ENCODE measurements at places on chromosomes 4 and X. TPM values are rescaled to one million over a fixed set of nuclear protein-coding genes. Genes with fewer than 3 reads are reported as not detected.

DAPP1 gene
- total RNA-seq, result 14.5 TPM

ZNF330 gene
- 18.7 TPM for total RNA-seq

CCSER1 gene
- 12.0 TPM for total RNA-seq

IL3RA gene
- total RNA-seq, result not detected

SSX5 gene
- total RNA-seq, result not detected

DNA sequence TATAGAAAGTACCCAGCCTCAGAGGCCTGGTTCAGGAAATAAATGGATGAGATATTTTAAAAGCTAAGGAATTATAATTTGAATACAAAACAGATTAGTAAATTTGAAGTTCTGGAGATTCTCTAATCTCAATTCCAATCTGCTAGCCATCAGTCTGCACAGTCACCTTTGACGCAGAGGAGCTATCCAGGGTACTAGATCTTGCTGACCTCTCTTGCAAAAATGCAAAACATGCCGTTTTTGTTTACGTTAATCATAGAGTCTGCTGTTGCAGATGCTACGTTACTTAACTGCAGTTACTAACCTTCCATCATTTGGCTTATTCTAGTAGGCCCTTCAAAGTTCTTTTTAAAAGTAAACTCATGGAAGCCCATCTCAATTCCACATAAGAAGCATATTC lies 10.4 kb downstream of the CCSER1 start:
- no peak for DNase-seq

DNA sequence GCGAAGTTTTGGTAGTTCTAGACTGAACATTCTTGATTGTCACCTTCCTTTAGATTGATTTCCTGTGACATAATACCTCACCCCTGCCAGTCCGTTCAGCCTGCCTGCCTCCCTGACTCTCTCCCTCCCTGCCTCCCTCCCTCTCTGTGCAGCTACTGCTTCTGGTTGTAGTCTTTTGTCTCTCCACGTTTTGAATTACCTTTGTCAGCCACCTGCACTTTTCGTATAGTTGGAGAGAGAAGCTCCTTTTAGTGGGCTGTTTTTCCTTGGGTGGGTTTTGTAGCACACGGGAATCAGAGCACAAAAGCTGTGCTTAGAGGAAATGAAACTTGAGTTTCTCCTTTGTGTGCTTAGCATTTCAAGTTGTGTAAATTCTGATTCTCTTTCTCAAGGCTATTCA lies 32.6 kb upstream of the MSMO1 start:
- DNase-seq, result no peak
